ENCODE measurements at places on chromosomes 16 and 17.

GRCh38 chr17:50155115-50155819 lies 4.8 kb upstream of the PPP1R9B start:
- no peak for DNase-seq

- DNase-seq, result no peak
Observed at GRCh38 chr16:55641430-55642056, 14.2 kb upstream of the SLC6A2 start.

DNA sequence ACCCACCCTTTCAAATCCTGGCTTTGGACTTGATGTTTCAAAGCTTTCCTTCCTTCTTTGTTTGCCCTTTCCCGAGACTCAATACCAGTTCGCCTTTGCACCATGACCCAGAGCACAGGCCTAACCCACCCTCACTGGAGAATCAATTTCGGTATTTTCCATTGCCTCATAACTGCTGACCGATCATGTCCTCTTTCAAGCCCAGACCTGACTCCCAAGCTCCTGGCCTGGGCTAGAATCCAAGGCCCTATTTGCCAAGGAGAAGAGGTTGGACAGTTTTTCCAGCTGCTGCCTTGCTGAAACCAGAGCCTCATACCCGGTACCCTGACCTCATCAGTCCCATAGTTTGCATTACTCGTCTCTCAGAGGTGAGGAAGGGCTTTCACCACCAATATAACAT lies 35.3 kb upstream of the HELZ start:
- DNase-seq, result no peak

GRCh38 chr17:5031365-5032082 lies 3.7 kb downstream of the SLC52A1 start:
- peak; percentile 81 for DNase-seq

DNA sequence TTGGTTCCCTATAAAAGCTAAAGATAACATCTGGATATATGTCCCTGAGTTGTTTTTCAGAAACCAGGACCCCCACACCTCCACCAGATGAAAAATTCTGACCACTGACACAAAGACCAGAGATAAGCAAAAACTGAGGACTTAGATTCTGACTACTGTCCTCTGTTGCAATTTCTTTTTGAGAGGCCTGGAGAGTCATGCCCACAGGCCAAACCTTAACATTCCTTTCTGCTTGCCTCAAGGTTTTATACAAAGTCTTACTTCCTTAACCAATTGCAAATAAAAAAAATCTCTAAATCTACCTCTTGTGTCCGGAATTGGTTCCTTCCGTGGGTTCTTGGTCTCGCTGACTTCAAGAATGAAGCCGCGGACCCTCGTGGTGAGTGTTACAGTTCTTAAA lies 228.5 kb downstream of the ABCC12 start:
- no peak for DNase-seq

- DNase-seq, result no peak
Observed at GRCh38 chr16:85528528-85529387, 84.4 kb upstream of the GSE1 start.

DNA sequence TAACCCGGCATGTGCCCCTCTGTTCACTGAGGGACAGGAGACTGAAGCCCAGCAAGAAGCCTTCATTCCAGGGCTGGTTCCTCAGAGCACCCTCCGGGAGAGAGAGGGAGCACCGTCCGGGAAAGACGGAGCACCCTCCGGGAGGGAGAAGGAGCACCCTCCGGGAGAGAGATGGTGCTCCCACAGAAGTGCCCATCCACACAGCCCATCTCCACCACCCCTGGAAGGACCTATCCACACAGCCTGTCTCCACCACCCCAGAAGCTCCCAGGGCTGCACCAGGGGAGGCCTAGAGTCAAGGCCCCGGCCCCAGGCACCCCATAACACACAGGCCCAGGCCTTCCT lies 88.6 kb downstream of the ABR start:
- DNase-seq, result no peak

DNA sequence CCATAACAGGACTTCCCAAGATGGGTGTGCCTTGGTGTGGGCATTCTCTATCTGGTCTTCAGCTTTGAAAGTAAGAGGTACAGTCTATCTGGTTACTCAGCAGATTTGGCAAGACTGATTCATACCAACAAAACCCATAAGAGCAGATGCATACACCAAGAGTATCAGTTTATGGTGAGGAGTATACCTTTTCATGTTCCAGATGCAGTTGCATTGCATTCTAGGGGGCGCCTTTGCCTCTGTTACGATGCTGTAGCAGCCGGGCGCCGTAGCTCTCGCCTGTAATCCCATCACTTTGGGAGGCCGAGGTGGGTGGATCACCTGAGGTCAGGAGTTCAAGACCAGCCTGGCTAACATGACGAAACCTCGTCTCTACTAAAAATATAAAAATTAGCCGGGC lies 31.1 kb upstream of the CARMIL2 start:
- DNase-seq, result no peak

GRCh38 chr17:54950116-54950515 lies 18.3 kb downstream of the COX11 start:
- no peak for DNase-seq

DNA sequence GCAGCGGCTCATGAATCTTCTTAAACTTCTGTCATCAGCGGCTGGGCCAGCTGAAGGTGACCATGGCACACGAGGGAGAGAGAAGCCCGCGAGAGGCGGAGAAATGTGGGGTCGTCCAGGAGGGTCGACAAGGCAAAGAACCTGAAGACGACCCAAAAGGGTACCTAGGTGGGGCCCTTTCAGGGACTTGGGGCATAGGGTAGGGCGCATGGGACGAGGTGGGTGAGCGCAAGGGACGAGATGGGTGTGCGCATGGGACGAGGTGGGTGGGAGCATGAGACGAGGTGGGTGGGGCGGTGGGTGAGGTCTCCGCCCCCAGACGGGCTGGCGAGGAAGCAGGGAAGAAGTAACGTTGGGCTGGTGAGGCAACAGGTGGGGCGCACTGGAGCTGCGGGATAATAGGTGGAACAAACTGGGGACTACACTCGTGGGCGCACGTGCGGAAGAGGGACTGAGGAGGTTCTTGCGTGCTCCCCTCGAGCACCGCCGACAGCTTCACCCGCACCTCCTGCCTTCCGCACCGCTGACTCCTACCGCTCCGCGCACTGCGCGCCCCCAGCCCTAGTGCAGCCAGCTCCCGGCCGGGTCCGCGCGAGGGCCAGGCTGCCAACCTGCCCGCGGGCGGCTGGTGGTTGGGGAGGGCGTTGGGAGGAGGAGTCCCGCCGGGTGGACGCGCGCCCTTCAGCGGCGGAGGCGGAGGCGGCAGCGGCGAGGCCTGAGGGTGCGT lies 23.2 kb upstream of the CRYM start:
- DNase-seq, result peak; percentile 15

DNA sequence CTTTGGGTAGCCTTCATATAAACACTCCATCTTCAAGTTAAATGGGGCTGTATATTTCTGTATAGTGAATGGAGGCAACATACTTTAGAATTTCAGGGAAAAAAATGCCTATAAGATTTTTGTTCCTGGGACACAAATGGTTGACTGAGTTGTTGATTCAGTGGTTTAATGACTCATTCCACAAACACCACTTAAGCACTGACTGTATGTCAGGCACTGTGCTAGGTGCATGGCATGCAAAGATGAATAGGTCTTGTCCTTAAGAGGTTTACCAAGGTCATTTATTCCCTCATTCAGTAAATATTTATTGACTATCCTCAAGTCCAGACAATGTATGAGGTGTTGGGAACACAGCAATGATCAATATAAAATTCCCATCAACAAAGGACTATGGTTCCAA lies 417.1 kb downstream of the CA10 start:
- no peak for DNase-seq

DNA sequence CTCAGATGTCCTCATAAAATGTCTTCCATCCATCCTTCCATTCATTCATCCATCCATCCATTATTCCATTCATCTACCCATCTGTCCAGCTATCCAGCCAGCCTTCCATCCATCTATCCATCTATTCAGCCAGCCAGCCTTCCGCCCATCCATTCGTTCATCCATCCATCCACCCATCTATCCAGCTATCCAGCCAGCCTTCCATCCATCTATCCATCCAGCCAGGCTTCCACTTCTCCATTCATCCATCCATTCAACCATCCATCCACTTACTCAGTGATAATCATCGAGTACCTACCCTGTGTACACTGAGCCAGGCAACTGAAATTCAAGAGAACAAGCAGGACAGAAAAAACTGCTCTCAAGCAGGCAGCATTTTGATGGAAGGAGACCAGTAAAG lies 4.6 kb upstream of the CCDC182 start:
- DNase-seq, result peak; percentile 10

DNA sequence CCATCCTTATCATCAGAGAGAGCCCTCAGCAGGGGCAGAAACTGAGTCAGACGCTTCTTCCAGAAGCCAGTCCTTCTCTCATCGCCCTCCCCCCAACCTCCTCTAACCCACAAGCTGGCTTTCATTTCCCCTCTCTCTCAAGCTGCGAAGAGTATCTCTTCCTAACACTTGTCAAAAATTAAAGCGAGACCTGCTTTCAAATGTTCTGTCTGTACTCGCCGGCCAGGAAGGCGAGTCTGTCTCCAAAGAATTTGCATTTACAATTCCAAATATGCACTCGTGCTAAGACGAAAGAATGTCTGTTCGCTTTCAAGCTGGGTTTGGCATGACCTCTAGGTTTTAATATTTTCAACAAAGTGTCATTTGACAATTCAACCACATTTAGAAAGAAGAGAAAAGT lies 140.4 kb downstream of the RGS9 start:
- DNase-seq, result no peak

DNA sequence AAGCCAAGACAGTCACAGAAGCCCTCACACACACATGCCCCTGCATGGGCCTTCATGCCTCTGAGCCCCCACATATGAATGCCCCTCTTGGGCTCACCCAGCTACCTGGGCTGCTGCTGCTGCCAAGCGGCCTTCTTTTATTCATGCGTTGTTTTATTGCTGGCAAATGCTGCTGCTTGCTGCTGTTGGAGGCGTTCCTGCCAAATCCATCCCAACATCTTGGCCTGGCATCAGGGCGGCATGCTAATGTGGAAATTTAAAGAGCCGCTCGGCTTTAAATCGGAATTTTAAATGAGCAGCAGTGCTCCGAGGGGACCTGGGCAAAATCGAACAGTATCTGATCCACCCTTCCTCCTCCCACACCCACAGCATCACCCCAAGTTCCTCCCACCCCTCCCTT lies 39.0 kb downstream of the NEUROD2 start:
- DNase-seq, result no peak

GRCh38 chr16:88552815-88553214 lies 17.4 kb upstream of the ZC3H18 start:
- no peak for DNase-seq

- peak; percentile 27 for DNase-seq
Observed at GRCh38 chr16:31093132-31093703, 1.4 kb downstream of the VKORC1 start.

- DNase-seq, result no peak
Observed at GRCh38 chr17:64042700-64043485, 22.5 kb upstream of the ICAM2 start.

DNA sequence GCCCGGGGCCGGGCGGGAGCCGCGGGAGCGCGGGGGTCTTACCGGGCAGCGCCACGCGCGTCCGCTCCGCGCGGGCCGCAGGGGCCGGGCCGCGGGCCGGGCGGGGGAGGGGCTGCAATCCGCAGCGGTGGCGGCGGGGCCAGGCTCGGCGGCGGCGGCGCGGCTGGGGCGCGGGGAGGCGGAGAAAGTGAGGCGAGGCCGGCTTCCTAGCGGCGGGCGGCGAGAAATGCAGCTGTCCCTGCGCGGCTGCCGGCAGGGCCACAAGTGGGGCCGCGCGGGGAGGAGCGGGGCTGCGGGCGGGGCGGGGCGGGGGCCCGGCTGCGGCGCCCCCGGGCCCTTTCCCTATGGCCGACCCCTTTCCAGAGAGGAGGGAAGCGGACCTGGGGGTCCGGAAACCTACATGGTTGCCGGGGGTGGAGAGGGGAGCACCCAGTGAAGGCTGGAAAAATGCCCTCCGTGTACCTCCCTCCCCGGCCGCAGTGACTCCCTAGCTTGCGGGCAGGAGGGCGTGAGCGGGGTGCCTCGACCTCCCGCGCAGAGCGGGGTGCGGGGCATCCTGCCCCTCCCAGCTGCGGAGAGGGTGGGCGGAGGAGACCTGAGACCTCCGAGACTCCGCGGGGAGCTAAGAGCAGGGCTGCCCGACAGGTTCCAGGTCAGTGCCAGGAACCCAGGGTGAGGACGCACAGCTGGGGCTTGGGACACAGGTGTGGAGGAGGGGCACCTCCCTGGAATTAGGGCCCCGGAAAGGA lies at the start of gene CUEDC1:
CUEDC1 (minus strand) TSS at position 230 of the 749 bp plus-strand sequence. CDS start 69,848 bp downstream, outside the sequence.
- DNase-seq, result no peak

GRCh38 chr16:3212006-3212405 lies 23.0 kb downstream of the ZNF200 start:
- no peak for DNase-seq

GRCh38 chr17:54662978-54663876 lies 237.4 kb upstream of the TOM1L1 start:
- no peak for DNase-seq

- DNase-seq, result no peak
Observed at GRCh38 chr16:81227785-81228184, 10.7 kb upstream of the BCO1 start.

DNA sequence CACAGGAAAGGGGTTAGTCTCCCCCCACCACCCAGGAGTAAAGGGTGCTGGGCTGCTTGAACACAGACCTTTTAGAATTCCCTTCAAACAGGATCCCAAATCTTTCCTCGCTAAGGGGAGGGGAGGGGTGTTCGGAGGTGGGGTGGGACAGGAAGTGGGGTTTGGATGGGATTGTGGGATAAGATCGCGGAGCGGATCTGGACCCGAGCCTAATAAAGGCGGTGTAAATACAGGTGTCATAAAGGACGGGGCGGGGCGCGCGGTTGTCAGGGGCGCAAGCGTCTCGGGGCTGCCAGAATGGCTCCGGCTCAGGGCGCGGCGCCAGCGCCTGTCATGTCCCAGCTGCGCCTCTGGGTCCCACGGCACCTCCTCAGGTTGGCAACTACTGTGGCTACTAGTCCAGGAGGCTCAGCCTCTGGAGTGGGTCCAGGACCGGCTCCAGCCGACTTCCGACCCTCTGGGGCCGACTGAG lies 59.8 kb upstream of the FBXO47 start:
- DNase-seq, result peak; percentile 69

All from DMS79 treated with DMSO at 0.1 percent for 48 hours (cell line).